ENCODE measurements at places on chromosomes 3 and 15.

DNA sequence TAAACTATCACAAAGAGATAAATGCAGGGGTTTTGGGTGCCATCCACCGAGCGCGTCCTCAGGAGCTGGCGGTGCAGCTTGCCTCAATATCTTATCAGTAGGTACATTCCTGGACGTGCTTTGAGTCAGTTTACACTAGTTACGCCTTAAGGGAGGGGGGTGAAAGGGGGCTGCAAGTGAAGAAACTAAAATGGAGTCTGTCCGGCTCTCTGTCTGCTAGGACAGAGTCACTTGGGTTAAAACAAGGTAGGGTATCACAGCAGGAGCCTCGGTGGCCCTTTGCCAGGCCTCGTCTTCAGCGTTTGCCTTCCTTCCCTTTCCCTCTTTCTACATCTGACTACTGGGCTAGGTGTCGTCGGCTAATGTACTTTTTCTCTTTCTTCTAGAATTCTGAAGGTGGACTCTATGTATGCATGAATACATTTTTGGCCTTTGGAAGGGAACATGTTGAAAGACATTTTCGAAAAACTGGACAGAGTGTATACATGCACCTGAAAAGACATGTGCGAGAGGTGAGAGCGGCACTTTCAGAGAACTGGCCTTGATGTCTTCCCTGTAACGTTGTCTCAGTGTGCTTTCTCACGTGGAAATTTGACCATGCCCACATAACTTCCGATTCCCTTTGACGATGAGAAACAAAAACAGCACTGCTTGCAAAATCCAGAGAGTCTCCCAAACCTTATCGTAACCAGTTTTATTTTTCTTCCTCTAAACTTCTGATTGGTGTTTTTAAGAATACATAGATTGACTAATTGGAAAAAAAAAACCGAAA is 28.8 kb downstream of the USP13 start:
- no peak for DNase-seq

DNA sequence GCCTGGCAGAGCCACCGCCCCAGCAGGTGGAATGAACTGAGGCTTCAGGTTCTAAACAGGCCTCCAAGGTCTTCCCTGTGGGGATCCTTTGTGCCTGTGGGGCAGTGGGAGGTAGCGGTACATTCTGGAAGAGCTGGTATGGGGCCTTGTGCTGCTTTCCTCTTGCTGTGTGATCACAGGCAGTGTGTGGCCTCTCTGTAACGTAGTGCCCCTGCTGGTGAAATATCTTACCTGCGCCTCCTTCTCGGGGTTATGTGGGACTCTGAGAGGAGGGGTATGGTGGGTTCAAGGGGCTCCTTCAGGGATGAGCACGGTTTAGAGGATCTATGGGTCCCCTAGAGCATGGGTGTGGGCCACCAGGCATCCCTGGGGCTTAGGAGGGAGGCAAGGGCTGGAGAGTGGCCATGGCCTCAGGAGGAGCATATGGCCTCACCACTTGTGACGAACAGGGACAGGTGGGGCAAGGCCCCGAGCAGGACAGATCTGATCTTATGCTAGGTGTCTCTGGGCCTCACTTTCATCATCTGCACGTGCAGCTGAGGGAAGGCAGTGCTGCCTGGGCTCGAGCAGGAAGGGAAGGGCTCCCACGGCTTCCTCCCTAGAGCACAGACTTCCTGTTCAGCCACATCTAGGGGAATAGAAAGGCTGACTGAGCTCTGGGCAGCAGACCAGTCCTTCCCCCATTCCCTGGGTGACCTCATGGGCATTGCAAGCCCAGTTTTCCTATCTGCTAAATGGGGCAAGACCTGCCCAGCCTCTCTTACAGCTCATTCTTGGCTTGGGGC is 1.9 kb upstream of the ALS2CL start:
- peak; percentile 62 for DNase-seq

GRCh38 chr15:77602800-77603199 is 29.9 kb downstream of the LINGO1 start:
- DNase-seq = no peak

GRCh38 chr3:46200211-46200610 is 7.9 kb downstream of the CCR1 start:
- DNase-seq = no peak

- no peak for DNase-seq
Measured at GRCh38 chr3:128907706-128908445, 28.5 kb downstream of the ACAD9 start.

DNA sequence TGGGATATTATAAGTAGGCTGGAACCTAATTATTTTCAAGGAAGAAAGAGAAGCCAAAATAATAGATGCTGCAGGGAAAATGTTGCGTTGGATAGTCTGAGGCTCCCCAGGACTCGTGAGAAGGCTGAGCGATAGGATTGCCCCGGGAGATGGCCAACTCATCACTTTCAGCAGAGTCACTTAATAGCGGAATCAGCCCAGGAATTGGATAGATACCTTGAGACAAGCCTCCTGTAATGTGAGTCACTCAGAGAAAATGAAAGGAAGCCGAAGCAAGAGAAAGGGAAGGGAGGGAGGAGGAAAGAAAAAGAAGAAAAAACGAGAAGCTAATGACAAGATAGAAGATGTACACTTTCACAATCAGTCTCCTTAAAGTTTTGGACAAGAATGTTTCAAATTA is 94.3 kb downstream of the SQOR start:
- no peak for DNase-seq

GRCh38 chr3:22476976-22477375 is 726.0 kb upstream of the ZNF385D start:
- no peak for DNase-seq

GRCh38 chr3:152243721-152244516 is 24.8 kb upstream of the MBNL1 start:
- DNase-seq = peak; percentile 45

- no peak for DNase-seq
Measured at GRCh38 chr3:188455748-188456147, 301.8 kb downstream of the LPP start.
